ENCODE measurements at places on chromosomes 3 and 15.

DNA sequence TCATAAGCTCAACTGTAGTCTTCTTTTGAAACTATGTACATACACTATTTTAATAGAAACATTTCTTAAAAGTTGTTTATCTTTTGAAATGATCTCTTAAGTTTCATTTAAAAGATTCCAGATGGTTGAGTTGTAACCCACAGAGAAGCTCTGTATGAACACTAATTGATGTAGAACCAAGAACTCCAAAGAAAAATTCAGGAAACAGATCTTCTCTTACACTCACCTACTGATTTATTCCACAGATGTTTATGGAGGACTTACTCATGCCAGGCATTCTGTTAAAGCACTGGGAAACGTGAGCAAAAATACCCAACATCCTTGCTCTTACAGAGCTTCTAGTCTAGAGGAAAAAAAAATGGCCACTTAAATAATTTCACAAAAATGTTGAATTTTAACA is 551.1 kb downstream of the NAALADL2 start:
- DNase-seq: no peak

GRCh38 chr3:198032039-198032936 is 72.3 kb downstream of the LMLN start:
- DNase-seq: no peak

DNA sequence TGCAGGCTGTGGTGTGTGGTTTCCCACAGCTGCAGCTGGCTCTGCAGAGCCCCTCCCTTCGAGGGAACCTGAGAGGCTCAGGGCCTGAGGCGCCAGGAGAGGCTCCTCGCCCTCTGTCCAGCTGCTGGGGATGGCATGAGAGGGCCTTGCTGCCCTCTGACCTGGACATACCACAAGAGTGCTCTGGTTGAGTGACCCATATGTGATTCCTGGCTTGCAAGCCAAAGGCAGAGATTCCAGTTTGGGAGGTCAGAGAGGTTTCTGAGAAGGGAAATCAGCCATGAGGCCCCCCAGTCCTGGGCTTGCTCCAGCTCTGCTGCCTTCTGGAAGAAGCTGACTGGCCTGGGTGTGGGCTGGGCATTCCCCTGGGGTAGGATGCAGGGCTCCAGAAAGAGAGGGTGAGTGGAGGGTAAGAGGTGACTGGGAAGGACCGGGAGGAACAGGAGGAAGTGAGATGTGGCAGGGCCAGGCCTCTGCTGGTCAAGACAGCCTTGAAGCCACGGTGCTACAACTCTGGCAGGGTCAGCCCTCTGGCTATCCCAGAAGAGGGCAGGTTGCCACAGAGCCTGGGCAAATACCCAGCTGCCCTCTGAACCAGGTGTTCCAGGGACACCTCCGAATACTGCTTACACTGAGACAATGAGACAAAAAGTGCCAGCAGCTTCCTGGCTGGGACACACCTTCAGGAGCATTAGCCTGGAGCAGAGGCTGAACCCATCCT is 16.0 kb upstream of the SRP14 start:
- no peak for DNase-seq

GRCh38 chr3:123378409-123378915 is 70.4 kb downstream of the ADCY5 start:
- no peak for DNase-seq

DNA sequence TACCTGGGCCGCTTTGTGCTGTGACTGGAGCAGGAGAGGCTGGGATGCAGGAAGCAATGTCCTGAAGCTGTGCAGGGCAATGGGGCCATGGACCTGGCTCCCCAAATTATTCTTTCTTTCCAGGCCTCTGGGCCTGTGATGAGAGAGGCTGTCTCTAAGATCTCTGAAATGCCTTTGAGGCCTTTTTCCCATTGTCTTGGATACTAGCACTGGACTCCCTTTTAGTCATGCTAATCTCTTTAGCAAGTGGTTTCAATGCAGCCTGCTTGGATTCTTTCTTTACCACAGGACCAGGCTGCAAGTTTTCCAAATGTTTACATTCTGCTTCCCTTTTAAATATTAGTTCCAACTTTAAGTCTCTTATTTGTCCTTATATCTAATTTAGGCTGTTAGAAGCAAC is 64.8 kb upstream of the SGO1 start:
- no peak for DNase-seq

DNA sequence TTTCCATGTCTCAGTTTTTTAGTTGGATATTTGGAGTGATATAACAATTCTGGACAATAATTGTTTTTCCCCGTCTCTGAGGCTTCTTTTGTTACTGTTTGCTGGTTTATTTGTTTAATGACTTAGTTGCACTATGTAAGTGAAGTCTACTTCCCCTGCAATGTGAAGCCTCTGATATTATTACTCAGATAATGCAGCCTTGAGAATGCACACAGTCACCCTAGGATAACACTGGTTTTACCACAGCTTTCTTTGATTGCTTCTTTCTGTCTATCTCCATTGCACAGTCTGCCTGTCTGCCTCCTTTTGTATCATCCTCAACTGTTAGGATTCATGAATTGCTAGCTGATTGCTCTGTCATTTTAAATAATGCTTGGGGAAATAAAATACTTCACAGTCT is 208.7 kb upstream of the ROBO1 start:
- DNase-seq: no peak

DNA sequence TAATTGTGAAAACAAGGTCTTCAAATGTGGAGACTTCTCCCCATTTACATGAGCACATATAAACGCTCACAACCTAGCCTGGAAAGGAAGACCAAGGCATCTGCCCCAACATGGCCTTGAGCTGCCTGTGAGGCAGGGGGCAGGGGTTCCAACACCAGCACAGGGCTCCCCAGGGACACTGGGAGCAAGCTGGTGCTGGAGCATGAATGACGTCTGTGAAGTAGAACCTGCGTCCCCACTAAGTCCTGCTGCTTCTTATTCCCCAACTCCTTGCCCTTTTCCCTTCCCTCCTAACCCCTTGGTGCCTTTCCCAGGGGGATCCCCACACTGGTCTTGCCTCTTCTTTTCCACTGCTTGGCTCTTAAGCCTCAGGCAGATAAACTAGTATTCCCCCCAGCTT is 93.1 kb downstream of the RBPMS2 start:
- no peak for DNase-seq

DNA sequence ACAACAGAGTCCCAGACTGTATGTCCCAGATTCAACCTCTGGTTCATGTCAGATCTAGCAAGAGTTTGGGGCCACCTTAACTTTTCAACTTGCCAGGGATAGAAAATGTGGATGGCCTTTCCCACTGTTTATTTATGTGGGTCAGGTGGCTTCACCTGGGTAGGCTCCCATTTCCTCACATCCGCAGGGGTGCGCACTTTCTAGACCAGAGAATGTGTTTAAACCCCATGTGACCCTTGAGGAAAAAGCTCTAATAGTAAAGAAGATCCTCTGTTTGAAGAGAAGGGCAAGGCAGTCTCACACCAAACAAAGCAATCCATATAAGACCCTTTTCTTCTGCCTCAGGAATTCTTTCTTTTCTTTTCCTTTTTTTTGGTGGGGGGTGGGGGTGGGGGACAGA is 167.2 kb upstream of the TSC22D2 start:
- no peak for DNase-seq

DNA sequence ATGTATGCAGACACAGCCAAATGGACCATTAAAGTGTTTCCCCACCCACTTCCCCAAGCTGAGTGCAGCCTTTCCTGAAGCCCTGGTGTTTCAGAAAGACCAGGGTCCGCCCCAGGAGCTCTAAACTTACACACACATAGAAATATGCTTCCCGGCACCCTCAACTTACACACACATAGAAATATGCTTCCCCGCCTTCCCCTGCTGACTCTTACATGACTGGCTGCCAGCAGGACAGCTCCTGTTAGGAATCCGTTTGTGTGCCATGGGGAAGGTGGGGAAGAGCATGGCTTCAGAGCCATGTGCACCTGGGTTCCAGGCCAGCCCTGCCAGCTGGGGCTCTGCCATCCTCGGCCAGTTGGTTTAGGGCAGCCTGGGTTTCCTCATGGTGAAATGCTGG is 3.6 kb downstream of the CLEC3B start:
- DNase-seq: no peak

- DNase-seq: no peak
These were observed 25.4 kb upstream of the ALPK3 start for GRCh38 chr15:84791763-84792162.

- no peak for DNase-seq
These were observed 660.1 kb upstream of the CBLB start for GRCh38 chr3:106528932-106529331.

Measured in activated CD8-positive, alpha-beta memory T cell treated with anti-CD3 and anti-CD28 coated beads for 1 hour (primary cell).